Activated CD4-positive, alpha-beta T cell treated with anti-CD3 and anti-CD28 coated beads, Interleukin-2, amount 50 U/mL, for 16 hours (primary cell): ENCODE measurements at places on chromosomes 2 and 18.

DNA sequence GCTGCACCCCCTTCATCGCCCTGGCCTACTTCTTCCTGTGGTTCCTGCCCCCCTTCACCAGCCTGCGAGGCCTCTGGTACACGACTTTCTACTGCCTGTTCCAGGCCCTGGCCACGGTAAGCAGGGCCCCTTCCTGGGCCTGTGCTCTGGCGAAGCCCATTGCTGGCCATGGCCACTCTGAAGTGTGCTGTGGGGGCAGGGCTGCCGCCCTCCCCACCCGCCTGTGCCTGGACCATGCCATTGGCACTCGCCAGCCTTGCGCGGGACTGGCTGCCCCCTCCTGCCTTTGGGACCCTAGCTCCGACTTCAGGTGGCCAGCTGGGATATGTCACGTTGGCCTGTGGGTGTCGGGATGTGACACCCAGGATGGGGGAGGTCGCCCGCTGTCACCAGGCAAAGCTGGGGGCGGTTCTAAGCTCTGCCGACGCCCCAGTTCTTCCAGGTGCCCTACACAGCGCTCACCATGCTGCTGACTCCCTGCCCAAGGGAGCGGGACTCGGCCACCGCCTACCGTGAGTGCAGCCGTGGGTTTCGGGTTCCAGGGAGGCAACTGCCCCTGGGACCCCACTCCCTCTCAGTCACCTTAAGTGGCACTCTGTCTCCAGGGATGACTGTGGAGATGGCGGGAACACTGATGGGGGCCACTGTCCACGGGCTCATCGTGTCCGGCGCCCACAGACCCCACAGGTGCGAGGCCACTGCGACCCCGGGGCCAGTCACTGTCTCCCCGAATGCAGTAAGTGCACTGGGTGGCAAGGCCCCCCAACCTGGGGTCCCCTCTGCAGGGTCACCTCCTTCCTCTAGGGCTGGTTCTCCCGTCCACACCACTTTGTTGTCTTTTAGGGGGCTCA is 7.2 kb downstream of the MFSD2B start:
- DNase-seq, result no peak

GRCh38 chr2:200809506-200810251 is 2.0 kb upstream of the BZW1 start:
- DNase-seq, result no peak

GRCh38 chr2:70084973-70085710 is 2.1 kb upstream of the PCBP1 start:
- DNase-seq, result peak; percentile 69

DNA sequence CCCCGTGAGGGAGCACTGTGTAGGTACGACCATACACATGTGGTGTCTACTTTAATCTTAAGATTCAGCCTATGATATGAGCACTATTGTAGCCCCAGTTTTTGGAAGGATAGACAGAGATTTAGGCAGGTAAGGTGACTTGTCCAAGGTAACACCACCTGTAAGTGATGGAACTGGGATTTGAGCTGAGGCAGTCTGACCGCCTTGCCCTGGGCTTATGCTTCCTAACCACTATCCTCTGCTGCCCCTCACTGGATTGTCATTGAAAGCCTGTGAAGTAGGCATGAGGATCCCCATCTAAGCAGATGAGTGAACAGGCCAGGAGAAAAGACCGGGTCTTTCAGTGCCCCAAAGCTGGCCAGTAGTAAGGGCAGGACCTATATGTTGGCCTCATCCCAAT is 343.8 kb downstream of the CYRIA start:
- DNase-seq, result no peak

- no peak for DNase-seq
Measured at GRCh38 chr18:26843760-26844159, 21.7 kb downstream of the AQP4 start.

DNA sequence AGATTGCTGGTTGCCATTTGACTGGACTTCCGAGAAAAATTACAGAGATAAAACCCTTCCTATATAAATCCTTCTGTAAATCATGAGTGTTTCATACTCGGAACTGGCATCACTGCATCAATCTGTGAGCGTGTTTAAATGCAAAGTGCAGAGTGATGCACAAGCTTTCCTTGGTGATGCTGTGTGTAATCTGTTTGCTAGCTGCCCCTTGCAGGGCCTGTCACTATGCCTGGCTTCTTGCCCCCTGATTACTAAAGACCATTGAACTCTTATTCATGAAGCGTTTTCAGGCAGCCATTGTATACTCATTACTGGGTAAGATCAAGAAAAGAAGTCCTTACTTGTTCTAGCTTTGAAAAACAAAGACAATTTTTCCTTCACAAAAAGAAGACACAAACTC is 266.9 kb upstream of the FANCL start:
- no peak for DNase-seq

DNA sequence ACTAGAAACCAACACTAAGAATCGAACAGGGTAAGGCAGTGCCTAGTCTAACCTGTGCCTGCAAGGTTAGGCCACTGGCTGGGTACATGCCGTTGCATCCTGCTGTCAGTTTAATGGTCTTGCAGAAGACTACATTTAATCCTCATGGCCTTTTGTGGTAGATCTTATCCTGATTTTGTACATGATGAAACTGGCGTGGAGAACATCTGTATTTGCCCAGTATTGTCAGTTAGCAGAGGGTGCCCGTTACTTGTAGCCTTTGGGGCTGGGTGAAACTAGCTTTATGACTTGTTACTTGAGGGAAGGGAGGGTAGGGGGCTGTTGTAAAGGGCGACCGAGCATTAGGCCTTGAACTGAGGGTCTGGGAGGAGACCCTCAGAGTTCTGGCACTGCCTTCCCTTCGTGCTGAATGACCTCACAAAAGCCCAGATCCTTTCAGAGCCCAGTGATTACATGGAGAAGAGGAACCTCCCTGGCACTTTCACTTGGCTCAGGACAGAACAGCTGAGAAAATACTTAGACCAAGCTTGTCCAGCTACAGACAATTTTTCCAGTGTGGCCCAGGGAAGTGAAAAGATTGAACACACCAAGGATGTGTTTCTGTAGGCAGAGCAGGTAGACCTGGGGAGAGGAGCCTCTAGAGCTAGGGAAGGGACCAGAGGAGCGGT is 19.5 kb downstream of the SLC20A1 start:
- no peak for DNase-seq

DNA sequence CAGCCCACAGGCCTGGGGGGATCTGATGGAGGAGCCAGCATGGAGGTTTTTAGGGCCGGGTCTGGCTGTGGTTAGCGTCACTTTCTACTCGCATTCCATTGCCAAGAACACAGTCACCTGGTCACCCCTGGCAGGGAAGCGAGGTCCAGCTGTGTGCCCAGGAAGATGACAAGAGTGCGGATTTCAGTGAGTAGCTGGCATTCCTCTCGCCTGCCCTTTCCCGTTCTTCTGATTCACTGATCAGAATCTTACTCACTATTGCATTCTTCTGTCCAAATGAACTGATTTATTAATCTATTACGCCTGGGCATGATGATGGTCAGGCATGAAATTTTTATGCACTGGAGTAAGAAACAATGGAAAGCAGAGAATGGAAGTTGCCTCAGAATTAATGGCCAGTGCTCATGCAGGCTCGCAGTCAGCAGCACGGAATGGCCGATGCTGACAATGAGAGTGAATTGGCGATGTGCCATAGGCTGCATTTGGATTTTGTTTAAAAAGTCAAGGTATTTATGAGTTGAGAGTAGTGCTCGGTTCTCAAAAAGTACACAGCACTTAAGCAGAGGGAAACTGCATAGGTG is 76.4 kb upstream of the MGAT5 start:
- DNase-seq, result no peak

DNA sequence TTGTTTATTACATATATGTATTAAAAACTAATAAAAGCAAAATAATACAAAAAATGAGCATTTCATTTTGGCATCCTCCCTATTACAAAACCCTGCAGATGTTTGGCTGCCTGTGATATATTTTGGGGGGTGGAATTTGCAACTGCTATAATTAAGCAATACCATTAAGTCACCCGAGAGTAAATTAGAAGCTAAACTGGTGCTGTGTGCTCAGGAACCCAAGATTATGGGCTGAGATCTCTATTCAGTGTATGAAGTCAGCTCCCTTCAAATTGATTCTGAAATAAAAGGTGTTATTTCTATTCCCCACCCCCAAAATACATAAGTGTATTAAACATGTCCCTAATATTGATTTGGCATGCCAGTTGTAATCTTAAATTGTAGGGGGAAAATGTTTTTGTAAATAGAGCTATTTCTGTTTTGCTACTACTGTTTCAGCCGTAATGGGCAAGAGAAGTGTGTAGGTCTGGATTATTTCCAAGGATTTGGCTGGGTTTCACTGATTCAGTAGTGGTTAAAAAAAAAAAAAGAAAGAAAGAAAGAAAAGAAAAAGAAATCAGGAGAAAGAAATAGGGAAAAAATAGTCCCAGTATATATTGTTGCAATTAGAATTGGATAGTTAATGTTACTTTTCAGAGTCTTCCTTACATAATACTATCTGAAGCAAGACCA is 110.9 kb downstream of the SS18 start:
- DNase-seq, result no peak

DNA sequence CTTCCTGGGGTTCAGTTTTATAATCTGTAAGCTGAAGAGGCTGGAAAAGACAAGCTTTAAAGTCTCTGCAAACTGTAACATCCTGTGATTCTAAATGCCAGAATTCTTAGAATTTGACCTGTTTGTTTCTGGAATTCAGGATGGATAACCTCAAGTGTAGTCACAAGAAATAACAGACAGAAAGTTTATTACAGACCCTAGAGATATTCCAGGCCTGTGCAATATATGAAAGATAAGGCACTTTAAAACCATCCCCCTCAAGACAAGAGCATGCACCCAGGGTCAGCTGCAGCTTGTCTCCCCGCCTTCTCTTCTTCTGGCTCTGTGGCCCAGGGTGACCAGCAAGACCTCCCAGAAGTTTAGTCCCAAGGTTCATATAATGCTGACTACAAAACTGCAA is 298.7 kb upstream of the ACVR2A start:
- no peak for DNase-seq

GRCh38 chr18:67639872-67640271 is 123.4 kb upstream of the DSEL start:
- DNase-seq, result no peak

GRCh38 chr2:203797712-203798111 is 69.9 kb upstream of the CTLA4 start:
- DNase-seq, result no peak

DNA sequence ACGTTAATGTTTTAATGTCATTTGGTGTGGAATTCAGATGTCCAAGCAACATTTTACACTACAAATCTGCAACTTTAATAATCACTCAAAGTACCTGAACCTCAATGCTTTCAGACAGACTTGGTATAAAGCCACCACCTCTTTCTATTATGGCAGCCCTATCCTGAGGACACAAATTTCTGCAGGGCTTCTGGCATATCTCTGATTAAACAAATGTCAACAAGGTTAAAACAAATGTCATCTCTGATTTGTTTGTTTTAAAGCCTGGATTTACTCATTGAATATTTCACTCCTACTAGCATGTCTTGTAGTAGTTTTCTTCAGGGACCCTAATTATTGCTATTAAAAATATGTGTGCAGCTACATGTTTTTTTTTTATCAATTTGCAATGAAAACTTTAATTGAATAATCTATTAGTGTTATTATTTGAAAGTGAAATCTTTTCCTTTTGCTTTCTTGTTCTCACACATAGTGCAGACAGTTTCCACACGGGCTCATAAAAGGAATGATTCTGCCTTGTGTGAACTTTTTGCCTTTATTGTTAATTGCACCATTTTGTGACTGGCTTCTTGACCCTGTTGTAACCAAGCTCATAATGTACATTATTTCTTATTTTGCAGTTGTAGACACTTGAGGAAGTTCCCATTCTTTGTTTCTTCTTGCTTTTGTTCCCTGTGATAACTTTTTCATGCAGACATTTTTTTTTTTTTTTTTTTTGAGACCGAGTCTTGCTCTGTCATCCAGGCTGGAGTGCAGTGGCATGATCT is 30.1 kb downstream of the IL37 start:
- no peak for DNase-seq

- peak; percentile 25 for DNase-seq
Measured at GRCh38 chr2:42713920-42714319, 50.0 kb downstream of the OXER1 start.

GRCh38 chr2:28958689-28959088 is 22.4 kb upstream of the TOGARAM2 start:
- peak; percentile 65 for DNase-seq

DNA sequence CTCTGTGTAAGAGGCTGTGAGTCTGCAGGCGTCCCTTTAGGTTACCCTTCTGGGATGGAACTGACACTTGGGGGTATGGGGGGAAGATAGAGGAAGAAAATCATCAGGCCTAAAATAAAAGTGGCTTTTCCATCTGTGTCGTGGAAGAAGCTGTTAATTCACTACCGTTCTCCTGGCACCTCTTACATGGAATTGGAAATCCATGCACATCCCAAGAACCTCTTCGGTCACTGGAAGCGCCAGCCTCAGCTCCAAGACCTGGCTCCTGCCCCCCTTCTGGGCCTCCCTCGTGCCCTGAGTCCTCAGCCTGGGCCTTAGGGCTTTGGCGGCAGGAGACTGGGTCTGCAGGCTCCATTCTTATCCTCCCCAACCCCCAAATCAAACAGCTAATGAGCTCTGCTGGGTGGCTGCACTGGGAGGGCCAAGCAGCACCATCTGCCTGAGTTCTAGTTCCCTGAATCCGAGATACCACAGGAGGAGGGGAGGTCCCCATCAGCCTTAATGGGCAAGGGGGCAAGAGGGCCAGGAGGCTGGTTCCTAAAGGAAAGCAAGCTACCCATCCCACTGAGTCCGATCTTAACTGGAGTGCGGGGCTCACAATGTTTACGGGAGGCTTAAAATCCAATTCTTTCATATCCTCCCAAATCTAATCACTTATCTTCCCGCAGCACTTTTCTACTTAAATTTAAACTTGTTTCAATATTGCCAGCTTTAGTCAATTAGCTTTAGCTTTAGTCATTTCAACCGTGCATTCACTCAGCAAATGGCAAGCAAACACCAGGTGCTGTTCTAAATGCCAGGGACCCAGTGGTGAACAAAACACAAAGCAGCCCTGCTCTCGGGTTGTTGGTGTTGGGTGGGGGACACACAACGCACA is 52.8 kb downstream of the FAM178B start:
- no peak for DNase-seq

DNA sequence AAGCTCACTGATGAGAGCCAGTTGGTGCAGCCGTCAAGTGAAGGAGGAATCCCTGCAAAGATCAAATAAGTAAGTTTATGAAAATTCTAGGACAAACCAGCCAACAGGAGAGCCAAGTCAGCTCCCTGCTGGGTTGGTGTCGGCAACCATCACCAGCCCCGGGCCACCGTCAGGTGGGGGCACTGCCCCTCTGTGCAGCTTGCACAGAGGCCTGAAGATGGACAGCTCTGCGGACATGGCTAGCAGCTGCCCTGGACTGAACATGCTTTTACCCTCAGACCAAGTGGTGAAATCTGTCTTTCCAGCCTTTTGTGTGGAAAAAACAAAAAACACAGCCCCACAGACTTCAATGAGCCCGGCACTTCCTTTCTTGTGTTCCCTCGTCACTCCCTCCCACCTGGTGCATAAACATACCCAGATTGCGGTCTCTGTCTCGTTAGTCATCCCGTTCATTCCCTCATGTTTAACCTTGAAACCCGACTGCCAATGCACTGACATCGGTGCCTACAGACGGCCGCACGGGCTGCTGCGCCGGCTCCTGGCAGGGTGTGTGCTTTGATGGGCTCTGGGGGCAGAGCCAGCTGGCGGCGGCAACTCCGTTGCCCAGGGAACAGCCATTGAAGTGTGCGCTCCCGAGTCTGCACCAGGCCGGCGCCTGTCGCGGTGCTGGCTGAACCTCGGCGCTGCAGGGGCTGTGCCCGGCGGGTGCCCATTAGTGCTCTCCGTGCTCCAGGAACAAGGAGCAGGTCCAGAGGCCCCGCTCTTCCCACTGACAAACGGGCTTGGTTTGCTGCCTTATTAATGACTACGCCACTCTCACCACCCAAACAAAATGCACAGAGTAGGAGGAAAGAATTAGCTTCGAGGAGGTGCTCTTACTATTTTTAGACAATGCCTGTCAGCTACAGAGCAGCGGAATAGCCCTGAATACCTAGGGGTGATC is 95.3 kb downstream of the EIPR1 start:
- DNase-seq, result no peak
